ENCODE measurements at places on chromosomes 13 and 19. TPM values are rescaled to one million over a fixed set of nuclear protein-coding genes. Genes with fewer than 3 reads are reported as not detected.

The ZNF121 gene
- total RNA-seq: 62.7 TPM

The ZNF723 gene
- total RNA-seq: 0.24 TPM

DNA sequence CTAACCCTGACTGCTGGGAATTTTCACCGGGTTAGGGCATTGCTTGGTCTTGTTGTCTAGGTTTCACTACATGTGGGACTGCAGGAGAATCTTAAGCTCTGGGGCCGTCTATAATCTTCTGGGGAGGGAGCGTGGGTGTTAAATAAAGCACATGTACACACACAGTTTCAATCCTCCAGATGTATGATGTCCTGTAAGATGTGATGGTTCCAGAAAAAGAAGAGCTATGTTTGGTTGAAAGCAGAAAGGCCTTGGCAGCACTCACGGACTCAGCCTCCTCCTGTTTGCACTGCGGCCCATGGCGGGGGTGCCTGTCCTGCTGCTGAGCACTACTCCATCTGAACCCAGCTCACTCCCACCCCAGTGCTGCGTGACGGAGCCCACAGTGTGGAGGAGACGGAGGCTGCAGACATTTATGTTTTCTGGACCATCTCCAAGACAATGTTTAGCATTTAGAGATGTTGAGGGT is 343.5 kb downstream of the TEX29 start:
- ATAC-seq: no peak

- ATAC-seq: no peak
Observed at GRCh38 chr19:588741-589692, 664 bp upstream of the HCN2 start.

GRCh38 chr19:49583239-49583638 is 2.1 kb downstream of the PRRG2 start:
- ATAC-seq: no peak

- ATAC-seq: no peak
Observed at GRCh38 chr19:45793876-45794275, 1.2 kb upstream of the DMWD start.

DNA sequence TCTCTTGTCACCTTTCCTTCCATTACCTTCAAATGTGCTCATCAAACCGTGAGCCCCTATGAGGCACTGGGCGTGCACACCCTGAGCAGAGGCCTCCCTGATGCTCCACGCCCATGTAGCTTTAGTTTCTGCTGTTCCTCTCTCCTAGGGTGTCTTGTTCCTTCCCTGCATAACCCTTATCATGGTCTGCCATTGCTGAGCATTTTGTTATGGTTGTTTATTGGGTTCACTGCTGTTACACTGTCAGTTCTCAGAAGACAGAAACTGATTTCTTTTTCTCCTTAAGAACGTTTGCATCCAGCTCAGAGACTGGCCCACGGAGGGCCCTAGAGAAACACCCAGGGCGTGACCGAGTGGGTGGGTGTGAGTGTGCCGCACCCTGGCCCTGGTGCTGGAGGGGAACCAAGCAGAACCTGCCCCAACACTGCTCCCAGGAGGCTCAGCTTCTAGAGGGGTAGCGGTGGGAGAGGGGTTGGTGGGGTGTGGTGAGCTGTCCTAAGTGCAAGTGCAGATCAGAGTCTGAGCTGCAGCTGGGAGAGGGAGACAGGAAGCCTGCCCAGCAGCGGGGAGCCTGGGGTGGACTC is 61.4 kb upstream of the URI1 start:
- no peak for ATAC-seq

- no peak for ATAC-seq
Observed at GRCh38 chr13:47420568-47420967, 523.7 kb upstream of the HTR2A start.

All from activated T-helper 17 cell treated with anti-CD3 and anti-CD28 coated beads, Interleukin-2, amount 50 U/mL, for 72 hours (primary cell).